ENCODE measurements at places on chromosomes 2 and 18.

GRCh38 chr2:34011684-34012083 is 412.6 kb upstream of the FAM98A start:
- no peak for DNase-seq

- DNase-seq, result no peak
These were observed 36.6 kb downstream of the CYP1B1 start for GRCh38 chr2:38039121-38039910.

- no peak for DNase-seq
These were observed 2.7 kb upstream of the TMBIM1 start for GRCh38 chr2:218295029-218295428.

DNA sequence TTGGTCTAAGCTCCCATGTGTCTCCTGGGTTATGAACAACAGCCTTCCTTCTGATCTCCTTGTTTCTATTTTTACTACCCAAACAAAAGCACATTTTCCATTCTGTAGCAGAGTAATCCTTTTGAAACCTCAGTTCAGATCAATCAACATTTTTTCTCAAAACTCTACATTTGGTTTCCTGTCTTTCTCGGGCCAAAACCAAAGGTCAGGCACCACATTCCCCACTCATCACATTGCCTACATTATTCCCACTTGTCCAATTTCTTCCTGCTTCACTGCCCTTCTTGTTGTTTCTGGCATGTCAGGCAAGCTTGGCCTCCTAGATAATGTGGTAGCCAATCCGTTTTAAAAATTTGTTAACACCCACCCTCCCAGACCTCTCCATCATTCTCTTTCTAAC is 196.8 kb downstream of the PPP1R1C start:
- DNase-seq, result no peak

- no peak for DNase-seq
These were observed 257.2 kb upstream of the CHAC2 start for GRCh38 chr2:53510401-53510800.

DNA sequence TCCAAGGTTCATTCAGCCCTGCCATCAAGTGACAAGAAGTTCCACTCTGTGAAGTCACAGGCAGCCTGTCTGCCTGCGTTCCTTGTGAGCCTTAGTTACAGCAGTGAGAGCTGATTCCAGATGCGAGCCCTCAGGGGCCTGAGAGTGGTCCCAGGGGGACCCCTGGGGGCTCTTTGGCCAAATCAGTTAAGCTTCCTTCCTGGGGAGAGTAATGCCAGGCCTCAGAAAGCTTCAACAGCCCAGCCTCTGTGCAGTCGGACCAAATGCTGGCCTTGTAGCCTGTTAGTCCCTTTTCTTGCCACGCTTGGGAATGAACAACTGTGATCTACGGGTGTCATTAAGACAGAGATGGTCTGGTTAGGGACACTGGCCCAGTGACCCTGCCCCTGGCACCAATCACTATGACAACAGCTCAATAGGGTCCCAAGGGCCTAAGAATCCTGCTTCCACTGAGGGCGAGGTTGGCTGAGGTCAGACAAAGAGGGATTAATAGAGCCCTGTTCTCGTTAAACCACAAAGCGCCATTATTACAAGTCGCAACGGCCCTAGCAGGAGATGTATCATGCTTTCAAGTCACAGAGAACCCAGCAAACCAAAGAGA is 50.9 kb downstream of the HS1BP3 start:
- DNase-seq, result no peak

- no peak for DNase-seq
These were observed 76.2 kb upstream of the SIX2 start for GRCh38 chr2:45085487-45085886.

GRCh38 chr18:32174719-32175118 is 15.1 kb upstream of the MEP1B start:
- no peak for DNase-seq

DNA sequence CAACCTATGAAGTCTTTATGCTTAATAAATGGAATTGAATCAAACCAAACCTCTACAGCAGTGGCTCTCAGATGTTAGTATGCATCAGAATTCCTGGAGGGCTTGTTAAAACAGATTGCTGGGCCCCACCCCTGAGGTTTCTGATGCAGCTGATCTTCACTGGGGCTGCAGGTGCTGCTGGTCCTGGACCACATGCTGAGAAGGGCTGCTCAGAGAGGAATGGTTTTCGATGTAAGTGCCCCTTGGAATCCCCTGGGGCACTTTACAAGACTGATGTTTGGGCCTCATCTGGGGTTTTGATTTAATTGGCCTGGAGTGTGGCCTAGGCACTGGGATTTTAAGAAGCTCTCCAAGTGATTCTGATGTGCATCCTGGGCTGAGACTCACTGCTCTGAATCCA is 403.8 kb upstream of the HS6ST1 start:
- DNase-seq, result no peak

DNA sequence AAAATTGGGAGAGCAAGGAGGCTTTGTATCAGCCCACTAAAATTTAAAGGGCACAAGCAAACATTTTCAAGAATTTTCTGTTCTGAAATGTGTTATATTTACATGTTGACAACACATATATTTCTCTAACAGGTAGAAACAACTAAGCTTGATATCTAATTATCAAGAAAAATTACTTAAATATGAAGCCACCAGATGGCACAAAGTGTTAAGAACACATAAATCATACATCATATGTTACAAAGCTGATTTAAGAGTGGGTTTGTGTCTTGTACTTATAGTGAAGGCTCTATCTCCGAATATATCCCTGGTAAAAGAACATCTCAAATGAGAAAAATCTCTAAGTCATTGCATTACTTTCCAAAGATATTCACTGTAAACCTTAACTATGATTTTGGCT is 19.6 kb upstream of the CREB1 start:
- no peak for DNase-seq

DNA sequence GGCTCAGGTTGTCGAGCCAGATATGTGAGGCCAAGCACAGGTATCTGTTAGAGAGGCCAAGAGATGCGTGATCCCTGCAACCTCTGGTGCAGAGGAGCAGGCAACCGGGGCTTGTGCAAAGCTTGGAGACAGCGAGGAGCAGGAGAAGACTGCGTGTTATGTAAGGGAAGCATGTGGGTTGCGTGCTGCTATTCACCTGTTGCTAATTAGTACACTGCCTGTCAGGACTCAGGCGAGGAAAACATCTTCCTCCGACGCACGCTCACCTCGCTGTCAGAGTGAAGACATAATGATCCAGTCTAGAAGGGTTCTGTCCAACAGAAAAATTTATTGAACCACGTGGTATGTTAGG is 102.5 kb downstream of the HNRNPLL start:
- no peak for DNase-seq

DNA sequence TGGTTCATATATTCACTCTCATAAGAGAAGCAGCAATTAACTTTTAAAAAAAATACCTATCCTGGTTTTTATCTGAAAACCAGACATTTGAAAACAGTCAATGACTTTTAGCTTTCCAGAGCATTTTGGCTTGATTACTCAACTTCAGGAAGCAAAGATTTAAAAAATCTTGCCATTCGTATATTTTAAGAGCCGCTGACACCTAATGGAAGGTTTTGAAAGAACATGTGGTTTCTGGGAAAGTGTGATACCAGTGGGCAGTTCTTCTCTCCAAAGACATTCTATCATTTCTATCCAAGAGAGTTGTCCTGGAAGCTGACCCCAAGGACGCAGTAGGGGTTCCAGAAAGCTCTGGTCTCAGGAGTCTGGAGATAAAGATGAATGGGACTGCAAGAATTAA is 234.7 kb downstream of the TTC32 start:
- DNase-seq, result no peak

- DNase-seq, result no peak
These were observed 139.4 kb downstream of the SEPTIN10 start for GRCh38 chr2:109474319-109474825.

DNA sequence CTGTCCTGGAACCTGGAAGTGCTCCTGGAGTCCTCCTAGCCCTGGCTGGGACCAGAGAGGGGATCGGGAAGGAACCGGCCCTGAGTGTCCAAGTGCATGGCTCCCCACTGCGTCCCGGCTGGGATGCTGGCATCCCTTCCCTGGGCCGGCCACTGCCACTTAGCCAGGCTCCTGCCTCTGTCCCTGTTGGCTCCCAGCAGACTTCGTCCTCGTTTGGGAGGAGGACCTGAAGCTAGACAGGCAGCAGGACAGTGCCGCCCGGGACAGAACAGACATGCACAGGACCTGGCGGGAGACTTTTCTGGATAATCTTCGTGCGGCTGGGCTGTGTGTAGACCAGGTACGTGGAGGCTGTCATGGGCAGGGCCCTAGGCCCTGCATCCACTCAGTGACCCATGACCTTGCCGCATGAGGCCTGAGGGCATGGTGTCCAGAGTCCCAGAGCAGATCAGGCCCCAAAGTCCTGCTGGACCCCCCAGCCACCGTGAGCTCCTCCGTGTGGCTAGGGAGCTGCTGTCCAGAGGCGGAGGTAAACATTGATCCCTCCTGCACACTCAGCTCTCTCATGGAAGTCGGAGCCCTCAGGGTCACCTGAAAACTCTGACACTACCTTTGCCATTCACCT is 7.1 kb downstream of the ANO7 start:
- DNase-seq, result no peak

GRCh38 chr2:71862921-71863320 is 284.7 kb downstream of the CYP26B1 start:
- no peak for DNase-seq

GRCh38 chr2:136086253-136087016 is 31.5 kb downstream of the CXCR4 start:
- no peak for DNase-seq

DNA sequence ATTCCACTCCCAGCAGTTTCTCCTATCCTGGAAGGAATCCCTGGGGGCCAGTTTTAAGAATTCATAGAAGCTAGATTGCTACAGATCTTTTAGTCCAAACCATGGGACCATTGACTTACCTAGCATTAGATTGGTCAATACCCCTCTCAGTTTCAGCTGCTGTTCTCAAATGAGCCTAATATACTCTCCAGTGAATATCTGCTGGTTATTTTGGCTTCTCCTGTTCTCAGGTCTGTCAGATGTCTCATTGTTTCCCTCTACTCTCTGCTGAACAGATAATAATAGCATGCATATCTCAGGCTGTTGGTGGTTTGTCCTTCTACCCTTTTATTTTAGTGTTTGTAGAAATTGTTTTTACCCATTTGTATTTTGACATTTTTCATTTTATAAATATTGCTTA is 99.5 kb downstream of the FHOD3 start:
- no peak for DNase-seq

DNA sequence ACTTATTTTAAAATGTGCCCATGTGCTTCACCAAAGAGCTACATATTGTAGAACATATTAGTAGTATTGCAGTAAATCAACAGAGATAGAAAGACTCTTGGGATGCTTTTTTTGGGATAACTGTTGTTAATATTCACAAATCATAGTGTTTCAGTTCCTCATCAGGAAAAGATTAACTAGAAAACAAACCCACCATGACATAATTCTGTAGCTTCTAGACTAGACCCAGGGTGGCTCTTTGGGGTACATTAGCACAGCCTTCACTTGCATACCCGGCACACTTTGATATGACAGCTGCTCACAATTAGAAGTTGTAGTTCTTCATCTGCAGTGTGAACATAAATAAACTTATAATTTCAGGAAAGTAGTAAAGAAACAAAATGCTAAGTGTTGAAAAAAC is 154.2 kb downstream of the ATP9B start:
- DNase-seq, result no peak

DNA sequence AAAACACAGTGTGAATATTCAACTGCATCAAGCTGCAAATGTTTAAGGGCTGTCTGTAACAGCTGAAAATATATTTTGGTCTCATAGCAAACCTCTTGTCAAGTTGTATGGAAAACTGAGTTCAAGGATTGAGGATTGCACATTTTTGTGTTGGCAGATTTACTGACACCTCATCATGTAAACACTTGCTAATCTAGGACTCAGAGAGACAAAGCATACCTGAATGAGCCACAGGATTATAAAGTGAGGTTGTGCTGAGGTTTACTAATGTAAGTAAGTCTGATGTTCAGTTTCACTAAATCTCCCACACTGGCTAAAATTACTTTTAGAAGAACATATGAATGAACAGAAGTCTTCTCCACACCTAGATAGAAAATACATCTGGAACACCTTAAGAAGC is 1993.1 kb upstream of the CELF4 start:
- DNase-seq, result no peak

GRCh38 chr2:219003979-219004378 is 10.8 kb upstream of the CRYBA2 start:
- DNase-seq, result no peak

- no peak for DNase-seq
These were observed 79.5 kb downstream of the EPHA4 start for GRCh38 chr2:221492636-221493035.

- no peak for DNase-seq
These were observed 41.6 kb downstream of the ANKRD44 start for GRCh38 chr2:197268786-197269584.

- DNase-seq, result no peak
These were observed 32.7 kb upstream of the SERTAD2 start for GRCh38 chr2:64686283-64686956.

DNA sequence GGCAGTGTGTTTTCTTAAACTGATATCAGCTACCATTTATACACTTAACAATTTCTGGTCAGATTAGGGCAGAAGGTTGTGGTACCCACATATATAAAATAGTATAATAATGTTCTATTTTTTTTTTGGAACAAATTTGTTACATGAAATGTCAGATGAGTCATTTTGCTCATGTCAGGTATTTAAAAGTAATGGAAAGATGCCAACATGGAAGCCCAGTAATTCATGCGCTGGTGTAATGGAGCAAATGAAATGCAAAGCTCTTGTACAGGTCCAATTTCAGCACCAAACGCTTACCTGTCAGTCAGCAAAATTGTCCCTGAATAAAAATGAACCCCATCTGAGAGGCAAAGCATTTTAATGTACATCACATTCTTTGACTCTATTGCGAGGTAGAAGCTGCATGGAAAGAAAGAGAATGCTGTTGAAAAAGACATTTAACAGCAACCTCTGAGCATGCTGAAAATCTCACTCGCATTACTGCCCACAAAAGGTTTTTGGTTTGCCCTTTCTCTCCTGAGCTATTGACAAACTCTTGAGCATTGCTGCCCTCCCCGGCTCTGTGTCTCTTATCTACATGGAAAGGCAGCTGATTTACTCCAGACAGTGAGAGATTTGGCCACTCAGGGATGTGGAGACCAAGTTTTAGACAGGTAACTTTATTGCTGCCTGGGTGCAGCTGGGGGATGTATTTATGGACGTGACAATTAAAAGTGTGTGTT is 217.5 kb downstream of the CAMKMT start:
- no peak for DNase-seq

DNA sequence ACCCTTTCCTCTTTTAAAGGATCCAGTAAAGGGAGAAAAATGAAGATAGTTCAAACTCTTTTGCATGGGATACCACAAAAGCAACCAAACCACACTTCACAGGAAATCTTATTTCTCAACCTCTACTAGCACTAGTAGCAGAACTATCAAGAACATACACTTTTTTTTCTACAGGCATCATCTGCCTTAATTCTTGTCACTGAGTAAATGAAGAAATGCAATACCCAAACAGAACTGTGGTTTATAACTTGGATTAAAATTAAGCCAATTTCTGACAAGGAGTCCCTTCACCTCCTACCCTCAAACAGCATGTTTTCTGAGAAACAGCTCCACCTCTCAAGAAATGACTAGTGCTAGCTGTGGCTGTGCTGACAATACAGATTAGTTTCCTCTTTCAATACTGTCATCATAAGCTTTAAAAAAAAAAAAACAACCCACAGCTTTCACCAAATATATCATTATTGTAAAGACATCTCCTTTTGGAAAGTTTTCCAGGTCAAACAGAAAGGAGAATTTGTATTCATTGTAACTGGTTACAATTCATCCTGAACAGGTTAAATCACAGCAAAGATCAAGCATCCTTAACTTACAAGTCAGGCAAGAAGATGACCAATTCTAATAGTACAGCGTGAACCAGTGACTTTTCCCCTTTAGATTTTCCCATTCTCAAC is 44.4 kb downstream of the PTPN2 start:
- no peak for DNase-seq

GRCh38 chr2:202124286-202124685 is 51.2 kb downstream of the KIAA2012 start:
- DNase-seq, result no peak

Measured in activated naive CD4-positive, alpha-beta T cell (primary cell).